ENCODE measurements at places on chromosomes 12 and 14.
A peak's percentile ranks its signal among the peaks of the same experiment; 100 is the strongest.

GRCh38 chr14:101713621-101714349 lies 47.7 kb upstream of the PPP2R5C start:
- no peak for DNase-seq

GRCh38 chr14:91649930-91650329 lies 82.0 kb downstream of the CATSPERB start:
- peak; percentile 25 for DNase-seq

GRCh38 chr12:95809000-95809680 lies 18.6 kb upstream of the NTN4 start:
- no peak for DNase-seq

- DNase-seq, result no peak
Measured at GRCh38 chr14:99850709-99851108, 57.5 kb downstream of the EML1 start.

DNA sequence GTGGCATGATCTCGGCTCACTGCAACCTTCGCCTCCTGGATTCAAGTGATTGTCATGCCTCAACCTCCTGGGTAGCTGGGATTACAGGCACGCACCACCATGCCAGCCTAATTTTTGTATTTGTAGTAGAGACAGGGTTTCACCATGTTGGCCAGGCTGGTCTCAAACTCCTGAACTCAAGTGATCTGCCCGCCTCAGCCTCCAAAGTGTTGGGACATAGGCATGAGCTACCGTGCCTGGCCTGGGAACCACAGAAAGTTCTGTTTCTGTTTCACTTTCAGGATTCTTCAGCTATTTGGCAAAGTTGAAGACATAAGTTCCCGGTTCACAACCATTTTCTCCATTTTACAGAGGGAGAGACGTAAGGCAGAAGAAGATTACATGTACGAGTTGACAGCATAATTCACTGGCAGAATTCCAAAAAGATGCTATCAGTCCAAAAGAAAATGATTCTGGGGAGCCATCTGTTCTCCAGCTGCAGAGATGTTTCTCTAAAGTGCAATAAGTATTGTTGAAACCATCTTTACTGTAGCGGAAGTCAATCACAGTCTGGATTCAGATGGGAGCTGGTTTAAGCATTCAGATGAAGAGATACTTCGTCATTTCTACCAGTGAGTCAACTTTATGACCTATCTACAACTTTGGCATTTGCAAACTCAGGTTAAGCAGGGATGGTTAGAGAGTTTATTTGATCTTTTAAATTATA lies 8.1 kb upstream of the RNF34 start:
- no peak for DNase-seq

GRCh38 chr12:3911409-3911808 lies 38.2 kb upstream of the PARP11 start:
- no peak for DNase-seq

DNA sequence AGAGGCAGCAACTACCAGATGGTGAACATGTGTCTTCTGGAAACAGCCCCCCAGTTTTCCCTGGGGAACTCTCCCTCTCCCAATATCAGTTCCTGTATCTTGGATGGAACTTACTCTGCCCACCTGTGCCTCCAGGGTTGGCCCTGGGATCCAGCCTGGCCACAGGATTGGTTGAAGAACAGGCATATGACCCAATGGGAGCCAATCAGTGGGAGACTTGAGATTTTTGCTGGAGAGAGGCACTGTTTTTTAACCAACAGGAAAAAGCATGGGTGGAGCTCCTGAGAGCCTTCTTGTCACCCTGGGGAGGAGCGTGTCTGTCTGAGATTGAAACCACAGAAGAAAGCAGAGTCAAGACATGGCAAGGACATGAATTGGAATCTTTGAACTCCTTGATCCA lies 33.6 kb upstream of the COX6A1 start:
- DNase-seq, result no peak

DNA sequence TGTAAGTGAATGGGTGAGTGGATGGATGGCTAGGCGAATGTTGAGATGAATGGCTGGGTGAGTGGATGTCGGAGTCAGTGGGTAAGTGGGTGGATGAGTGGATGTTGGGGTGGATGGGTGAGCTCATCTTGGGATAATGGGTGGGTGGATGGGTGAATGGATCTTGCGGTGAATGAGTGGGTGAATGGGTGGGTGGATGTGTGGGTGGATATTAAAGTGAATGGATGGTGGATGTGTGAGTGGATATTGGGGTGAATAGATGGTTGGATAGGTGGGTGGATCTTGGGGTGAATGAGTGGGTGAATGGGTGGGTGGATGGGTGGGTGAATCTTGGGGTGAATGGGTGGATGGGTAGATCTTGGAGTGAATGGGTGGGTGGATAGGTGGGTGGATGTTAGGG lies 51.9 kb downstream of the CMKLR1 start:
- no peak for DNase-seq

GRCh38 chr12:100959481-100959880 lies 164.9 kb downstream of the ANO4 start:
- DNase-seq, result no peak

- DNase-seq, result no peak
Measured at GRCh38 chr12:101939306-101939705, 61.9 kb downstream of the DRAM1 start.

- no peak for DNase-seq
Measured at GRCh38 chr12:130357241-130357640, 19.6 kb downstream of the PIWIL1 start.

DNA sequence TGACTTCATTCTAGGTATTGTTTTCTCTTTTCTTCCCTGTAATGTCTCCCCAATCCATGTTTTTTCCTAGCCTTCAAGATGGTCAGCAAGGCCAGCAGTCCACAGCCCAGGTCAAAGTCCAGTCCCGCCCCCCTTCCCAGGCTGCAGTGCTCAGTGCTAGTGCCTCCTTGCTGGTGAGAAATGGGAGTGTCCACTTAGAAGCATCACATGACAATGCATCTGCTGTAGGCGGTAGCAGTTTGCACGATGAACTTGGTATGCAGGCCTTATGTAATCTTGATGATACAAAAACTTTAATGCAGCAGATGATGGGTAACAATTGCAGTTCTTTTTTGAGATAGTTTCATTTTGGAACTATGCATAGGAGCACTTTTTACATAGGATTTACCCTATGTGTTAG lies 88.4 kb downstream of the PCNX1 start:
- DNase-seq, result peak; percentile 35

DNA sequence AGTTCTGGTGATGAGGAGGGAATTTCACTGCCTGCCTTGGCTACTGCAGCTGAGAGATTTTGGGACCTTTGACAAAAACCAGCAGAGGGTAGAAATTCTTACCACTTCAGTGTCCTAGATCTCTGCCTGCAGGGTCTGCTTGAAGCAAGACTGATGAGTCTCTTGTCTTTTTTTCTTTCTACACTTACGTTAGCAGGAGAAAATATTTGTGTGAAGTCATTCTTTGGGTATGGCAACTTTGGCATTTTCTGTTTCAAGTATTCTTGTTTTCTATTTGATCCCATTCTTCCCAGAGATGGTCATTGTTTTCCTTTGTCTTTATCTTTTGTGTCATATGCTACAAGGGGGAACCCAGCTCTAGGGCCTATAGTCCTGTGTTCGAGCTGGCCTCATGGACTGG lies 65.6 kb upstream of the FERMT2 start:
- DNase-seq, result no peak

DNA sequence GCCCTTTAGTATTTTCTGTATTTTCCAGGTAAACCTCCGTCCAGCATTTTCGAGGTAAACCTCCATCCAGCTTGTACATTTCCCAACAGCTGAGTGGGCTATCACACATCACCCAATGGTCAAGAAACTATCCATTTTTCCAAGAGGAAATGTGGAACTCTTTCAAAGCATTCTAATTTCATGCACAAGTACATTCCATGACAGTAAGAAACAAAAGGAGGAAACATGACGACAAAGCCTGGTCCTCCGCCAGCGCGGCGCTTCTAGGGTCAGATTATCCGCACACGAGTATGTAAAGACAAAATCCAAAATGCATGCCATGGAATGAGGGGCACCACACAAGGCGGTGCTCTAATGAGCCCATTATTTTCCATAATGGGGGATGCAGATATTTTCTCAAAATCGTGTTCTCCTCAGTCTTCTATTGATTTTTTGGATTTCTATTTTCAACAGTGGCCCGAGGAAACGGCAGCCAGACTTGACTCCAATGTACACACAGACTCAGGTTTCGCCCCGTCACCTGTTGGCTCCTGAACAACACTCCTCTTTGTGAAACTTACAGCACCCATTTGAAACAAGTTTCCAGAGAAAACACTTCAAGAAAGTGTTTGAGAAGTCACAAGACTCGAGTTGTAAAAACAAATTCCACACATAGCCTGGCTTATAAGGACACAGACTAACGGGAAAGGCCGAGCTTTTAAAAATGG lies 107.4 kb downstream of the PRICKLE1 start:
- DNase-seq, result peak; percentile 27

DNA sequence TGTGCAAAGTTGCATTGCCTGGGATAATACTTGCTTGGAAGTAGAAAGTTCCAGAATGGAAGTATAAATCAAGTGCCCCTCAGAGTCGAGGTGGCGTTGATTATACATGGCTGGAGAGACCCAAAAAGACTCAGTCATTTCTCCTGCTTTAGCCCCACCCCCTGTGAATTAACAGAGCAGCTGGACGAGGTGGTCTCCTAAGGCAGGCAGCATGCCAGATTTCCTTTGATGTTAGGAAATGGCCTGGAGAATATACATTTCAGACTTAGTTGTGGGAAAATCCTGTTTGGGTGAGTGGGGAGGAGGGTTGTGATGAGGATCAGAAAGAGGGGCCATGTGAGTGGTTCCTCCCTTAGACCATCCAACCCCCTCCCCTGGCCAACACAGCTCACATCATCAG lies 406.1 kb upstream of the TMPO start:
- DNase-seq, result no peak

DNA sequence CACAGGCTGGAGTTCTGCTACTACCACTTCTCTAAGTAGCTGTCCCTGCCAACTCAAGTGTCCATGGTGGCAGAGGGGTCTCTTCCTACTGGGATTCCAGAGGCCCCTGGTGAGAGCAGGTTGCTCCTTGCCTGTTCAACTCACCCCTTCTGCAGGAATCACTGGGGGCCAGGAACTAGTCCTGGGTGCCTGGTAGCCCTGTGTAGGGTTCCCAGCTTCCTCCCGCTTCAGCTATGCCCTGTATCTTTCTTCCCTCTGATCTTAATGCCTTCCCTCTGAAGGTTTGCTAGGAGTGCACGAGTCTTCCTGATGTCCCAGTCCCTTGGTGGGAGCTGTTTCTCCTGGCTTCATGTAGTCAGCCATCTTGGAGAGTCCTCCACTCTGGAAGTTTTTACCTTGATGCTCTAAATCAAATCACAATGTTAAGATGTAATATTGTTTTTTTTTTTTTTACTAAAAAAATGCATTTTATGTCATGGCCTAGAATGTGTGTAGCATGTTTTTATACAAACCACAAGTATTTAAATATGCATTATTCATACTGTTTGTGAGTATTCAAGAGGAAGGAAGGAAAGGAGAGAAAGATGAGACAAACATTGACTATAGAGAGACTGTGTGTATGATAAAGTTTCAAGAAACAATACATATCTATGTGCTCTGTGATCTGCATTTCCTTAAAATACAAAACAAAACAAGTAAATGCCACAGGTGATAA lies 54.7 kb downstream of the FRS2 start:
- DNase-seq, result no peak

GRCh38 chr14:59309291-59309900 lies 120.9 kb downstream of the DAAM1 start:
- DNase-seq, result no peak

DNA sequence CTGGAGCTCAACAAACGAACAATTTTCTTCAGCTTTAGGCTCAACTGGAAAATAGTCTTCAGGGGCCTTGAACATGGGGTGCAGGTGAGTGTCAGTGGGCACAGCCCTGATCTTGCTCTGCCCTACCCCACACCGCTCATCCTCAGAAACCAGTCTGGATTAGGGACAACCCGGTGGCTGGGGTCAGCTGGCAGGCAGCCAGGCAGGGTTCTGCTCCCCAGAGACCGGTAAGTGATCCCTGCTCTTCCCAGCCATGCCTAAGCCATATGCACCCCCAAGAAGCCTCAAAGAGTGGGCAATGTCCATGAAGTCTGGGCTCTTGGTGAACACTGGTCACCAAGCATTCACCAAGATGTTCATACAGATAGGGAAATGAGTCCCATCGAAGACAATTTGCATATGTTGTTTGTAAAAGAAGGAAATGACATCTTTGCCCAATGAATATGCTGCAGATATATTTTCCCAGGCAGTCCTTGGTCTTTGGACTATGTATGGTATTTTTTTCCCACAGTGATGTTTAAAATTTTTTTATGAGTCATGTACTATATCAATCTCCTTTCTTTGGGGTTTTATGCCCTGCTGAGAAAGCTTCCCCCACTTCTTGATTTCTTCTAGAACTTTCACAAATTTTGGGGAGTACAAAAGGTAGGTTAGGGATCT lies 63.9 kb upstream of the VASH1 start:
- no peak for DNase-seq

DNA sequence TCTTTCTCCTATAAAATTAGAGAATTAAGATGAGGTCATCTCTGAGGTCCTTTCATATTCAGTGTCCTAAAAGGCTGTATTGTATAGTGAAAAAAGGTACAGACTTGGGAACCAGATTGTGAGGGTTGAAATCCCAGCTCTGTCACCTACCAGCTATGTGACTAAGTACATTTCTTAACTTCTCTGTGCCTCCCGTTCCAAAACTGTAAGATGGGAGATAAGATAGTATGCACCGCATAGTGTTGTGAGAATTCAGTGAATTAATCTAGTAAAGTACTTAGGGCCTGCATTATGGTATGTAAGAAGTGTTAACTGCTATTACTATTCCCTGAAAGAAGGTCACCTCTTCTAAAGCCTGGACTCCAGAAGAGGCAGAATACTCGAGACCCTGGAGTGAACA lies 60.6 kb downstream of the GNG2 start:
- DNase-seq, result no peak

- DNase-seq, result no peak
Measured at GRCh38 chr14:71474301-71475265, 457.6 kb upstream of the RGS6 start.

GRCh38 chr14:73567951-73568885 lies 795 bp upstream of the ACOT2 start:
- no peak for DNase-seq

GRCh38 chr12:96427269-96427729 lies 27.1 kb upstream of the CDK17 start:
- DNase-seq, result no peak

GRCh38 chr12:118571730-118572129 lies 195.4 kb downstream of the SUDS3 start:
- DNase-seq, result no peak

GRCh38 chr12:81167694-81168093 lies 89.8 kb downstream of the ACSS3 start:
- no peak for DNase-seq

DNA sequence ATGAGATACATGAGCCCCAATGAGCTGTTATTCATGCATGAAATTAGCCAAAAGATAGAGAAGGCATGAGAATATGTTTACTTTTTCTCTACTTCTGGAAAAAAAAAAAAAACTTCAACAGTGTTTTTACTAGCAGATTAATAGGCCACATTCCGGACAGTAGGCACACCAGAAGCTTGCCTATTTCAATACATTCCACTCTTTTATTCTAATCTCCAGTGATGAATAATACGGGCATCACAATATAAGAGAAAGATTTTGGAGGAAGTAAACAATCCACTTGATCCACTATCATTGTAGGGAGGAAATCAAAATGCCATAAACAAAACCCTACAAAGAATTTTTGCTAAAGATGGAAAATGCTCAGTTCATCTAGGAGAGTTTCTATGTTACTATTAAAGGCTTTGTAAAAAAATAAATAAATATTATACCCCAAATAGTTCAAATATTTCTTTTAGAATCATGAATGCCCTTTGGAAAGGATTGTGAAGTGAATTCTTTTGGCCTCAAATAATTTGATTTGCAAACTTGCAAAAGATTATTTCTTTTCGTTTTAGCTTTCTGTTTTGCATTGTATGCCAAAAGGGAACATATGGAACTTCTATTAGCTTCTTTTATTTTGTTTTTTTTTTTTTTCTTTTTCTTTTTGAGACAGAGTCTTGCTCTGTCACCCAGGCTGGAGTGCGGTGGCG lies 232.6 kb downstream of the EPS8 start:
- DNase-seq, result no peak
